ENCODE measurements at places on chromosomes 2 and 18.

DNA sequence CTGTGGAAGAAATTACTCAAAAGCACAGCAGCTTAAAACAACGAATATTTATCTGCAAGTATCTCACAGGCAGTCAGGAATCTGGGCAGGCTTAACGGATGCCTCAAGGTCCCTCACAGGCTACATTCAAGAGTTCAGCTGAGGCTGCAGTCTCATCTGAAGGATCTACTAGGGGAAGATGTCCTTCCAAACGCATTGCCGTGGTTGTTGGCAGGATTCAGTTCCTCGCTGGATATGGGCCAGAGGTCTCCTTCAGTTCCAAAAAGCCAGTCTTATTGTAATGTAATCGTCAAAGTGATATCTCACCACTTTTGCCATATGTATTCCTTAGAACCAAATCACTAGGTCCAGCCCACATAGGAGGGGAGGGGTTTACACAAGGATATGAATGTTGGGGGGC is 98.2 kb upstream of the EPAS1 start:
- no peak for DNase-seq

DNA sequence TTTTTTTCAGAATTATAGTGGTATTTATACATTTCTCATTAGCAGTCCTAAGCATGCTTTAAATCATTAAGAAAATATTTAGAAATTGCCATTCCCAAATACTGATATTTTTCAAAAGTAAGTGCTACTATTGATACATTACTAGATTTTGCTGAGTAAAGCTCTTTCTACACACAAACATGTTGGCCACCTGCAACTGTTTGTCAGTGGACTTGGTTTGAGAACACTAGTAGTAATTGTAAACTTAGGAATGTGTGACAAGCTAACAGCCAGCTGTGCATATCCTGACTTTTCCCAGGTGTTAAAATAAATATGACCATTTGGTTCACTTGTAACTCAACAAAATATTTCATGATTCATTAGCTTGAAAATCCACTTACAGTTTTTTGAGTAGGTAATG is 103.1 kb downstream of the MSTN start:
- DNase-seq, result no peak

GRCh38 chr2:66984864-66985263 is 412.3 kb upstream of the ETAA1 start:
- peak; percentile 20 for DNase-seq

DNA sequence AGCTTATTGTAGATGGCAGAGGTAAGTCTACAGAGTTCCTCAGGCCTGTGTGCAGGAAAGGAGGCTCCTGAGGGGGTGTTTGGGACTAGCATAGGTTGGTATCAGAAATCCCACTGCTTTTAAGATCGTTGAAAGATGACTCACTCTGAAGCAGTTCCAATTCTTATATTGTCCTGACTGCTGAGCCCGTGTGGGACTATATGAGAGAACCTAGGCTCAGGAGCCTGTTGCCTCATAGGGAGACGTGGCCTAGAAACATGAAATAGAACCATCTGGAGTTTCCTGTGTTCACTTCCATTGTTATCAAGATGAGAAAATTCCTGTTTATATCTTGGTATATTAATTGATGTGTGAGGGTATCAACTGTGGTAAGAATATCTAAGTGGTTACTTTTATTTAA is 5.7 kb downstream of the CCT7 start:
- peak; percentile 62 for DNase-seq

- DNase-seq, result peak; percentile 60
These were observed at the start of gene MOCOS for GRCh38 chr18:36187193-36187825. TSS of gene MOCOS (plus strand) at chr18:36187497. CDS start at chr18:36187540, 43 bp downstream.

Data from fibroblast of villous mesenchyme (primary cell).